ENCODE measurements at places on chromosomes 12 and 14.

DNA sequence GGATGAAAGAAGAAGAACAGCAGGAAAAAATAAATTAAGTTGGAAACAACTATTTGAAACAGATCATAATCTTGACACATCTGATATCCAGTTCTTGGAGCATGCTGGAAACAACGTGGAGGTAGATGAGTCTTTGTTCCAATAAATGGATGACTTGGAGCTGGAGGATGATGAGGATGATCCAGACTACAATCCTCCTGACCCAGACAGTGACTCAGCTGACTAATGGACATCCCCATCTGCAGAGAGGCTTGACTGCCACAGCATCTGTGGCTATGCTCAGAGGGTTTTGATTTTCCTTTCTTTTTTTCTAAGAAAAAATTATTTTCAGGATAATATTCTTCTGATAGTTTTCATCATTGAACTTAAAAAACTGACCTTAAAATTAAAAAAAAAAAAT is 6.2 kb upstream of the ZDHHC17 start:
- no peak for DNase-seq

DNA sequence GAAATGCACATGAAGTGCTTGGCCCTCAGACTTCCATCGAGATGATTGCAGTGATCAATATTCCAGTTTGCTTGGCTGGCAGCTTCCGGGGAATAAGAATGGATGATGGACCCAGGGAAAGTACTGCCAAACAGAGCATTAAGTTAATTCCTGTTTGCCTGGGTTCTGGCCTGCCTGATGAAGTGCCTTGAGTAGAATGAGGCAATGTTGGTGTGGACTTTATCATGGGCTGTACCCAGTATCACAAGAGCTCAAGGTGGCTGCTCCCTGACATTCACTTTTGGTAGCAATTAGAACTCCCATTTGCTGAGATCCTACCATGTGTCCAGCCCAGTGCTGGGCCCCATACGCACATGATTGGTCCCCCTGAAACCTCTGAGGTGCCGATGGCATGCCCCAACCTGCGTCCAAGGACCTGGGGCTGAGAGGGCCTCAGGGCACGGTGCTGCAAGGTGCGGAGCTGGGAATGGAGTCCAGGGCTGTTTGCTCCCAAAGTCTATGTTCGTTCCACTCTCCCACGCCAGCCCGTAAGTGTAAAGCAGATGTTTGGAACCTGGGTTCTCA is 80.7 kb downstream of the SLC25A47 start:
- DNase-seq = no peak

- no peak for DNase-seq
Measured at GRCh38 chr12:87280893-87281292, 748.3 kb downstream of the C12orf50 start.

- DNase-seq = no peak
Measured at GRCh38 chr12:247271-247670, 15.4 kb downstream of the SLC6A13 start.

DNA sequence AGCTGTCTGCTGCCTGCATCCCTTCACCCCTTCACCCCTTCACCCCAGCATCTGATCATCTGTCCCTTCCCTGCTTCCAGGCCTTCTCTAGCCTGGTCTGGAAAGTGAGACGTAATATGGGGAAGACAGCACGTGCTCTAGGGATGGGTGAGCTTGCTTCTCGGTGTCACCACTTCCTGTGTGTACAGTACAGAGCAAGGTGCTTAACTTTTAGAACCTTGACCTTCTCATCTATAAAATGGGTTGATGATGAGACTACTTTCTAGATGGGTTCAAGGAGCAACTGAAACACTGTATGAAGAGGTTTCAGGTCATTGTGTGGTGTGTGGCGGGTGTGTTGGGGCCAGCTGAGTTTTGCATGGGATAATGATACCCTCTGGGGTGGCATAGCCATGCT is 140.5 kb downstream of the TSPAN9 start:
- no peak for DNase-seq
